Stimulated activated CD8-positive, alpha-beta memory T cell treated with anti-CD3 and anti-CD28 coated beads, Interleukin-12 subunit alpha, Interleukin-12 subunit beta, amount 100 ng/mL, for 1 hour (primary cell): ENCODE measurements at places on chromosomes 3 and 15.

GRCh38 chr3:77709155-77709554 is 669.3 kb downstream of the ROBO2 start:
- DNase-seq, result no peak

DNA sequence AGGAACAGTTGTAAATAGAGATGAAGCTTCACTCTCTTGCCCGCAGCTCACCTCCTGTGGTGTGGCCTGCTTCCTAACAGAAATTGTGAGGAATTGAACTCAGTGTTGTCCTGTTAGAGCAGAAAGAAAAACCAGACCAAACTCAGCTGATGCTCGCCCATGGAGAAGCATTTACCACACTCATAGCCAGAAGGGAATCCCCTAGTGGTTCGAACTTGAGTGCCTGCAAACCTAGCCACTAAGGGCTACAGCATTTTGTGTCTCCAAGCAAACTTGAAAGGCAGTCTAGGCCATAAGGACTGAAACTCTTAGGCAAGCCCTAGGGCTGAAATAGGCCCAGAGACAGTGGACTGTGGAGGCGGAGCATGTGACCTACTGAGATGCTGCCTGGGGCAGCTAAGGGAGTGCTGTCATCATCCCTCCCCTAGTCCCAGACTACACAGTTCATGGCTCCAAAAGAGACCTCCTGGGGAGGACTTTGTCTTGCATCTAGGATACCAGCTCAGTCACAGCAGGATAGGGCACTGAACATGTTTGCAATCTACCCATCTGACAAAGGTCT is 44.5 kb upstream of the MCTP2 start:
- no peak for DNase-seq

DNA sequence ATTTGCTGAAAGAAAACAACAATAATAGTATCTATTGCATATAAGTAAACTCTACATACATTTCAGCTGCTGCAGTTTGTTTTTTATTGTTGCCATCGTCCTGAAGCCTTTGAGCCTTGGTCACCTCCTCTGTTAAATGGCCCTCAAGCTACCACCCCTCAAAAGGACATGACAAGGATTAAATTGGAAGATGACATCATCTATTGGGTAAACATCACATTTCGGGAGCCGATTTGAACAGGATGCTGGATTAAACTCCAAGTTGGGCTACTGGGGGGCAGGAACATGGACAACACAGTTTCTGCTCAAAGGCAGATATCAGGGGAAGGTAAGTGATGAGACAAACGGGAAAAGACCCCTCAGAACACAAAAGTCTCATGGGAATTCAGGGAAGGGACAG is 92.3 kb upstream of the ATP2B2 start:
- DNase-seq, result no peak

- no peak for DNase-seq
These were observed 4.3 kb upstream of the CCR4 start for GRCh38 chr3:32946973-32947788.

GRCh38 chr3:38117748-38118420 is 19.0 kb downstream of the ACAA1 start:
- DNase-seq, result peak; percentile 61

DNA sequence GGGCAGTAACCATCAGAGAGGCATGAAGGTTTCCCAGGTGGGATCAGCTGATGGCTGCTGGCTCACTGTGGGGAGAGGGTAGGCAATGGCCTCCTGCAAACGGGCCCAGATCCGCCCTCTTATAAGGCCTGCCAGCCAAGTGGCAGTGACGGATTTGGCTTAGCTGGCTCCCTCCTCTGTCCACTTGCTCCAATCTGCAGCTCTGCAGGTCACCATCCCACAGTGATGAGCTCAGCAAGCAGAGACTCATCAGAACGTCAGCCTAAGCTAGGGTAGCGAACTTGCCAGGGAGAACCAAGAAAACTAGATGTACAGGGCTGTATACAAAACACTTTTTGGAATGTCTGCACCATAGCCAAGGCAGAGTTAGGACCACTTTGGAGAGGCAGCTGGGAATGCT is 62.8 kb upstream of the DCLK3 start:
- no peak for DNase-seq
